ENCODE measurements at places on chromosomes 2 and 18.

DNA sequence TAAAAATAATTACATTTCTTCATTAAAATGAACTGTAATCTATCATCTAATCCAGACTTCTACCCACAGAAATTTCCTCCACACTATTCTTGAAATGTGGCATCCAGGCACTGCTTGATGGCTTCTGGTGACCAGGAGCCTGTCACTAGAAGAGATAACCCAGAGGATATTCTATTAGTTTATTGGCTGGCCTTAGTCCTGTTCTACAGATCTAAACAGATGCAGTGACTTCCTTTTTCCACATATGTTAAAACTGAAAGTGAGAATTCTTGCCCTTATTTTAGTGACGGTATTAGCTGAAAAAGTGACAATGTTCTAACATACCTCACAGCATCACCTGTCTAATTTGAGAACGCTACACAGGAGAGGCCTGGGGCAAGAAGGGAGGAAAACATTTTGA, 775.4 kb downstream of the TSN start:
- DNase-seq: no peak

- DNase-seq: no peak
Observed at GRCh38 chr2:238103465-238104225, 3.5 kb downstream of the ESPNL start.

GRCh38 chr18:3793545-3793944, 343.6 kb downstream of the TGIF1 start:
- no peak for DNase-seq

GRCh38 chr2:219279916-219280516, 850 bp downstream of the DNAJB2 start:
- DNase-seq: no peak

DNA sequence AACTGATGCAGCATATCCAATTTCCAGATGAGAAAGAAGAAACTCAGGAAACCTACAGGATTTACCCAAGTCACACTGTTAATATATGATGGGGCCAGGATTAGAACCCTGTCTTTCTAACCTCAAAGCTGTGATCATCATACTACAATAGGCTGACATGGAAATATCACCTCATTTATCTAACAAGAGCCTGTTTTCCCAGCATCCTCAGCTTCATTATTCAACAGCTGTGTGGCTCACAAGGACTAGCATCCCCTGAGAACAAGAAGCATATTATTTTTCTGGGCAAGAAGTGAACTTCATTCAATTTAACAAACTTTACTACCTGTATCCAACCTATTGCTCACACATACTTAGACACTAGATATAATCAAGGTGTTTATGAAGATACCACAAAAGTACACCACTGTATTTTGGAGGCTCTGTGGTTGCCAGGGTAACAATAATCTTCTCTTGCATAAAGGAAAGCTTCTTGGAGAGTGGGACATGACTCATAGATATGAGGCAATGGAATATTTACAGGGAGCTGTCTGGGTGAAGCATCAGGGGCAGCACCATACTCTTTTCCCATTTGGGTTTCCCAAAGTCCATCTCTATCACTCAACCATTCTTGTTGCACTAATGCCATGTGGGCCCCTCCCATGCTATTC, 218.2 kb downstream of the RAD51AP2 start:
- DNase-seq: no peak
